ENCODE measurements at places on chromosomes 4 and X.

DNA sequence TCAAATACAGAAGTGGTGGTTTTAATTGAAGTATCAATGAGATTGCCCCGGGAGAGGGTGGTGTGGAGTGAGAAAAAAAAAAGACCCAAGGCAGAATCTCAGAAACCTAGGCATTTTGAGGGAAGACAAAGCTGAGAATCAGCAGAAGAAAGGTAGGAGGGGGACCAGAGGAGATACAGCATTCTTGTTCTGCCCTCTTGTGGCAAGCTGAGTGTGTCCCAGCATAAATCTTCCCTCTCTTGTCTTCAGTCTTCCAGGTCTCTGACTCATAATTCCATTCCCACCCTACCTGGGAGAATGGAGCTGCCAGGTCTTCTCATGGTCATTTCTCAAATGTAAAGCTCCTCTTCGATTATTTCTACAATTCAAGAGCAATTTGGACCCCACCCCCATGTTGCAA is 32.7 kb upstream of the MAGED1 start:
- peak; percentile 17 for DNase-seq

DNA sequence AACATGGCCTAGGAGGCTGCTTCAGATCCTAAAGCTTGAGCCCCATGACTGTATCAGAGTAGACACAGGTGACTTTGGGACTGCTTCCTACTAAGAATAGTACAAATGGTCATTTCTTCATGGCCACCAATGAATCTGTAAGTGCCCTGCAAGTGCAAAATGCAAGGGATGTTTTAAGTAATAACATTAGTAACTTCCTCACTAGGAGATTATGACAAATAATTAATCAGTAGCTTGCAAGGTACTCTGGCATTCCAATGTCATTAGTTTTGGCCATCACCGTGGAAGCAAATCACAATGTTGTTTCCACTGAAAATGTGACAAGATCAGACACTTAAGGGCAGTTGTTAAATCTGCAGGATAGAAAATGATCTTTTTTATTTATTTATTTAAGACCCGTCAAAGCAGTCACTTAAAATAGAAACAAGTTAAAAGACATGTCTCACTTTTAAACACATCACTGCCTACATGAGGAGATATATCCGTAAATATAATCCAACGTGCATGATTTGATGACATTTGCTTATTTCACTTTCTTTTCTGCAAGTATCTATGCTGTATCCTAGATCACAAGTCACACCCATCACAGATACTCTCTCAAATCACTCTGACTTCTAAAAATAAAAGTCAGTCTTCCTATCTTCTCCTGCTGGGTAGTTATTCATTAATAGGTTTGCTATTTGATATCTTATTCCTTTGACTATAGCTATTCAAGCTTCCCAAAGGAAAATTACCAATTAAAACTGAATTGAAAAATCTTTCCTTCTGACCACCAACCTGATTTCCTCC is 400.6 kb downstream of the IL15 start:
- no peak for DNase-seq

- DNase-seq: no peak
These were observed 50.0 kb downstream of the TET2 start for GRCh38 chr4:105196523-105197145.

- DNase-seq: no peak
These were observed 128.4 kb upstream of the TMEM164 start for GRCh38 chrX:109874548-109874947.

GRCh38 chr4:52612341-52612740 is 46.8 kb downstream of the USP46 start:
- DNase-seq: no peak

All from umbilical cord (tissue), 2 donors.